ENCODE measurements at places on chromosomes 13 and 19.
A peak's percentile ranks its signal among the peaks of the same experiment; 100 is the strongest.

- DNase-seq: no peak
These were observed 3.0 kb downstream of the OPA3 start for GRCh38 chr19:45581576-45581975.

GRCh38 chr13:34070006-34070405, 252.1 kb downstream of the RFC3 start:
- DNase-seq: no peak

DNA sequence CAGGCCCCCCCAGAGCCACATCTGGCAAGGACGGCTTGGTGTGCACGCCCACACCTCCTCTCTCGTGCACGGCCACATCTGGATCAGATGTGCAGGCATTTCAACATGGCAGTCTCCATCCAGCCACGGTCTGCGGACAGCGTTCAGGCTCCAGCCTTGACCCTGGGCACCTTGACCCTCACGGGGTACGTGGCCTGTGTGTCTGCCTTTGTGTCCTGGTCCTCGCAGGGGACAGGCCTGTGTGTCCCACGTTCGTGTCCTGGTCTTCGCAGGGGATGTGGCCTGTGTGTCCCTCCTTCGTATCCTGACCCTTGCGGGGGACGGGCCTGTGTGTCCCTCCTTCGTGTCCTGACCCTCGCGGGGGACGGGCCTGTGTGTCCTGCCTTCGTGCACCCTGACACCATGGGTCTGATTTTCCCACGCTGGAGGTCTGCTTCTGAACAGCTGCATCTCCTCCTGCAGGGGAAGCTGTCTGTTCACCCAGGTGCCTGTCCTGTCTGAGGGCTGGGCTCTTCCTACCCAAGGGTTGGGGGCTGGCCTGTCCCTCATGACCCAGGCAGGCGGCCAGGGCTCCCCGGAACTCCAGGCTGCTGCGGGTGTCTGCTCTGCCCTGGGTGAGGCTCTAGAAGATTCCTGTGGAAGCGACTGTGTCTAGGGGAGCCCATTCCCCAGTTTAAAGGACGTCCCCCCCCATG, 25.3 kb downstream of the RASA3 start:
- peak; percentile 65 for DNase-seq

- DNase-seq: no peak
These were observed 222.2 kb downstream of the MYO16 start for GRCh38 chr13:108851660-108852059.

DNA sequence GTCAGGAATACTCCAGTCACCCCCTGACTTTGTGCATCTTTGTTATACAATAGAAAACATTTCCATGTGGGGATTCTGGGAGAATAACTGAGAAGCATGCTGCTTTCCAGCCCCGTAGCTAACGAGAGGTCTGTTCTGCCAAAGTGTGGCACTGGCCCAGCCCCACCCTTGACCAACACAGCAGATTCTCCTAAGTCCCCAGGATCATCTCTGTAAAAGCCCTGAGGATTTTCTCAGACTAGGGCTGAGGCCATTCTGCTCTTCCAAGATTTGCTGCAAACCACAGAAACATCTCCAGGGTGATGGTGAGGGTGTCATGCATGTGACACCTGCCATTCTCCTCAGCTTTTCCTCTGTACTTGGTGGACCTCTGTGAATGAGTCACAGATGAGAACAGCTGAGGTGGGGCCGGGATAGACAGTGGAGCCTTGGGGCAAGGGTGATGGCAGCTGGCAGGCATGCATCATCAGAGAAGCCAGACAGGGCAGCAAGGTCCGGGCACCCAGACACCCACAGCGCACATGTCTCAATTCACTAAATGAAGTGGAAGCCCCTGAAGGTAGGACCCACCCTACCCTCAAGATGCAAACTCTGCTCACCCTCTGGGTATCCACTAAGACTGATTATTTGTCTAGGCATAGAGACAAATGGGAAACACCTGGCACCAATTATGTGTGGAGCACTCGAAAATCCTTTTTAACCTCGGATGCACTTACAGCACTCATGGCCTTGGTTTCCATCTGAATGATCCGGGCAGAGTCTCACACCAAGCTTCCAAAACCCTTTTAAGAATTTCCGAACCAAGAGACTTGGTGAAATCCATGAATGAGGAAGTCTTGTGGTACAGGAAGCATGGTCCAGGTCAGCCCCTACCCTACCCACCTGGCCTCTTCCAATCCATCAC, 20.1 kb upstream of the DOCK9 start:
- DNase-seq: no peak

DNA sequence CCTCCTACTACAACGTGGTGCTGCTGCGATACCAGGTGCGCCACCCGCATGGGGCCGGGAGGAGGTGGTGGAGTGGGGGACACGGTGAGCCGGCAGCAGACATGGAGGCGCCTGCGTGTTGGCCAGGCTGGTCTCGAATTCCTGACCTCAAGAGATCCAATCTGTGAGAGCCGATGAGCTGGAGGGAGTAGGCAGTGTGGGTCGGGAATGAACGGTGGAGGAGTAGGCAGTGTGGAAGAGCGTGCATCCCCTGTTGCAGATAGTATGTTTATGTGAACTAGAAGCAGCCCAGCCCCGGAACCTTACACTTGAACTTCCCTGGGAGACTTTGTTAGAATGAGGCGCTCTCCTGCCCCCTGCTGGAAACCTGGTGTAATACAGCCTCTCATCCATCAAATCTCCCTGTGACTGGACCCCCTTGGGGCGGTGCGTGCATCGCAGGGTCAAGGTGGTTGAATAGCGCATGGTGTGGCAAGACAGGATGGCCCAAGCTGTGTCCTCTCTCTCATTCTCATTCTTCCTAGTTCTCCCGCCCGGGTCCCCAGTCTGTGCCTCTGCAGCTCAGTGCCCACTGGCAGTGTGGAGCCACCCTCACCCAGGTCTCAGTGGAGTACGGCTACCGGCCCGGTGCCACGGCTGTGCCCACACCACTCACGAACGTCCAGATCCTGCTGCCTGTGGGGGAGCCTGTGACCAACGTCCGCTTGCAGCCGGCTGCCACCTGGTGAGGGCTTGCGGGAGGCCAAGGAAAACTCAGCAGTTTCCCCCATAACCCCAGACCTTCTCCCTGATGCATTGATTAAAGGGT, 10.5 kb upstream of the B3GNT3 start:
- peak; percentile 67 for DNase-seq

- no peak for DNase-seq
These were observed 24.0 kb upstream of the ALOX5AP start for GRCh38 chr13:30711375-30711774.

- no peak for DNase-seq
These were observed 1660.4 kb upstream of the MIR17HG start for GRCh38 chr13:89687066-89687465.

DNA sequence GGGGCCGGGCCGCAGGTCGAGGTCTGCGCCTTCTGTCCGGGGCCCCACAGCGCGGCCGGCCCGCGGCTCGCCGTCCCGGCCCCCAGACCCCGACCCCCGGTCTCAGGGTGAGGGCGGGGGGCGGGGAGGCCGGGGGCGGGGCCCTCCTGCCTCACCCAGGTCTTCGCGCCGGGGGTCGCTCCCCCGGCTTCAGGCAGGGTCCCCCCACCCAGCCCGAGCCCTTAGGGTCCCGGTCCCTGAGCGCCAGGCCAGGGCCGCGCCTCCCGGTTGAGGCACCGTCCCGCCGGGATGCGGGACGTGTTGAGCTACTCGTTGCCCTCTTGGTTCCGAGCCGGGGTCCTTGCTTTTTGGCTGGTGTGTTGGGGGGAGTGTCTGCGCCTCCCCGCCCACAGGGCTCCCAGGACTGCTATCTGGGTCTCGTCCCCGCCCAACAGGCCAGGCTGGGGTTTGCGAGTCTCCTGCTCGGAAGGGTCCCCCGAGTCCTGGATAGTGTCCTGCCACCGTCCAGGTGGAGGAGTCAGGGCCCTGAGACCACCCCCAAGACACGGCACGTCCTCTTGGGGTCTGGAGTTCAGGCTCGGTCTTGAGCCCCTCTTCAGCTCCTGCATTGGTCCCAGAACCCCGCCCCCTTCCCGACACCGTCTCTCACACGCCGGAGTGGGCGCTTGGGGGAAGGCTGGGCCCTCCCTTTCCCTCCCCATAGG, 452 bp downstream of the PIAS4 start:
- no peak for DNase-seq

- DNase-seq: no peak
These were observed 883 bp downstream of the NPHS1 start for GRCh38 chr19:35851213-35852028.

- no peak for DNase-seq
These were observed 1.6 kb downstream of the SPINT2 start for GRCh38 chr19:38265921-38266429.

DNA sequence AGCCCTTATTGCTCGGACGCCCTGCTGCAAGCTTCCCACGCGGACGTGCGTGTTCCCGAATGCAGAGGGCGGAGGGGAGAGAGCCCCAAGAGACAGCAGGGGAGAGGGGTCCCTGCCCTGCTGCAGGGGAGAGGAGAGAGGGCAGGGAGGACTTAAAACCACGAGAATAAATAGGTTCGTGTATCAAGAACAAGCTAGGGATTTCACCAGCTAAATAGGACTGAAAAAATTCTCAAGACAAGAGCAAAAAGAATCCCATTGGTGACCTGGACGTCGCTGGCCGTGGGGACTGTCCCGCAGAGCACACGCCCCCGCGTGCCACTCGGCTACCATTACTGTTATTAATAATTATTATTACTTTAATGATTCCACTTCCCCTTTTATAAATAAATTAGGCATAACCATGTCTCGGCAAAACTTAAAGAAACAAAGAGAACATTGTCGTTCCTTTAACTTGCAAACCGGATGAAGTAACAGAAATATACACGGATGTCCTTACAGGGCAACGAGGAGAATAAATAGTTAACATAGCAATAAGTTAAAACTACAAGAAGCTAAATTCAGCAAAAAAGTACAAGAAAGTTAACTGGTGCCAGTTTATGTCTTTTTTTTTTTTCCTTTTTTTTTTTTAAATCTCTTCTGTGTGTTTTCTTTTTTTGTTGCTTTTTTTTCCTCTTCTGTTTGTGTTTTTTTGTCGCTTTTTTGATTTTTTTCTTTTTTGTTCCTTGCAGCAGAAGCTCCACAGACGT, 16.6 kb downstream of the PRKCSH start:
- DNase-seq: no peak

GRCh38 chr19:17886515-17886914, 14.8 kb downstream of the SLC5A5 start:
- DNase-seq: no peak

- DNase-seq: no peak
These were observed 1730.1 kb downstream of the SLITRK5 start for GRCh38 chr13:89401264-89401675.

- DNase-seq: no peak
These were observed 7.2 kb downstream of the HNRNPL start for GRCh38 chr19:38842439-38843174.

GRCh38 chr13:42969565-42970172, 22.4 kb downstream of the EPSTI1 start:
- DNase-seq: peak; percentile 75

GRCh38 chr13:27270594-27271520, at the start of gene RASL11A:
RASL11A (plus strand) TSS chr13:27270830; CDS start chr13:27270945, 115 bp downstream.
- DNase-seq: peak; percentile 95

- DNase-seq: no peak
These were observed 201.7 kb upstream of the UBL3 start for GRCh38 chr13:30052120-30052519.

GRCh38 chr13:24747248-24748060, 16.5 kb upstream of the RNF17 start:
- no peak for DNase-seq

- peak; percentile 24 for DNase-seq
These were observed 23.5 kb downstream of the COL5A3 start for GRCh38 chr19:9986787-9987281.

- DNase-seq: no peak
These were observed 6.5 kb upstream of the SSBP4 start for GRCh38 chr19:18412610-18413239.

- no peak for DNase-seq
These were observed 85.4 kb downstream of the KLF12 start for GRCh38 chr13:74048756-74049155.

DNA sequence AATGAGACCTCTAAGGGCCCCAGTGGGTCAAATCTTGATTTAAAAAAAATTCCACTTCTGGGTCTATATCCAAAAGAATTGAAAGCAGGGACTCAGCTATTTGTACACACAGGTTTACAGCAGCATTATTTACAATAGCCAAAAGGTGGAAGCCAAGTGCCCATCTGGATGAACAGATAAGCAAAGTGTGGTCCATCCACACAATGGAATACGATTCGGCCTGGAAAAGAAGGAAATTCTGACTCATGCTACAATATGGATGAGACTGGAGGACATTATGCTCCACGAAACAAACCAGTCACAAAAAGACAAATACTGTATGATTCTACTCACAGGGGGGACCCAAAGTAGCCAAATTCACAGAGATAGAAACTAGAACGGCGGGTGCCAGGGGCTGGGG, 76.7 kb downstream of the CACNA1A start:
- no peak for DNase-seq

DNA sequence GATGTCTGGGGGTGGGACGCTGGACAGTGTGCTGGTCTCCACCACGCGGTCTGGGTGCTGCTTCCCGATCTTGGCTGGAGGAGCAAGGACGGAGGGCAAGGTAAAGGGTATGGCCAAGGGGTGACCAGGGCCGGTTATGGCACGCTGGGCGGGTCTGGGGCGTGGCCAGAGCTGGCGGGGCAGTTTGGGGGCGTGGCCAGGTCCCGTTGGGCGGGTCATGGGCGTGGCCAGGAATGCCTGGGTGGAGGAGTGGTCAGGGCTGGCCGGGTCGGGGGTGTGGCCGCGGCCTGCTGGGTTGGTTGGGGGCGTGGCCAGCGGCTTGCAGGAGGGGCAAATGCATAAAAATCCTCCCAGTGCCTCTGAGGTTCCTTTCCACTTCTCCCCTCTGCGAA, 19.2 kb downstream of the GPX4 start:
- no peak for DNase-seq

DNA sequence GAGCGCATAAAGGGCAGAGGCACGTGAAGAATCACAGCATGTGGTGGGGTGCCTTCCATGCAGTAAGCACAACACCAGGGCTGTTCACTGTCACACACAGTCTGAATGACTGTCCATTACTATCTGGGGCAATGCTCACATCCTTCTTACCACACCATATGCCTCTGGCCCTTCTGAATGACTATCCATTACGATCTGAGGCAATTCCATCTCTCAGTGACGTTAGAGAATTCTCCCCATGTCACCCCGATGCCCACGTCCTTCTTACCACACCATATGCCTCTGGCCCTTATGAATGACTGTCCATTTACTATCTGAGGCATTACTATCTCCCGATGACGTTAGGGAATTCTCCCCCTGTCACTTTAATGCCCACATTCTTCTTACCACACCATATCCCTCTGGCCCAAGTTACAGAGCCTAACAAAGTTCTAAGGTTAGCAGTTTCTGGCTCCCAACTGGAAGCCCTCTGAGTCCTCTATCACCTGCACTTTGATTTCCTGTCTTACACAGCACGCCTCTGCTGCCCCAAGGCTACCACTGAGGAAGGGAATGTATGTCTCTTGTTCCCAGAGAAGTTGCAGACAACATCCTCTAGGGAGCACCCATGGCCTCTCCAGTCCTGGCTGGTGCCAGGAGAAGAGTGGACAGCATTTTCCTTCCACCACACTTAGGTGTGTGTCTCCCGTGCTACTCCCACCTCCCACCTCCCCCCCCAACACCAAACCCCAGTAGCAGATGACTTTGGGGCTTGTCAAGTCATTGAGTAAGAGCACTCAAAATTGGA, 154.8 kb downstream of the COG6 start:
- DNase-seq: no peak
